Activated T-helper 1 cell treated with Interleukin-2 at 50 U/mL for 16 hours (primary cell): ENCODE measurements at places on chromosomes 16 and 17.

DNA sequence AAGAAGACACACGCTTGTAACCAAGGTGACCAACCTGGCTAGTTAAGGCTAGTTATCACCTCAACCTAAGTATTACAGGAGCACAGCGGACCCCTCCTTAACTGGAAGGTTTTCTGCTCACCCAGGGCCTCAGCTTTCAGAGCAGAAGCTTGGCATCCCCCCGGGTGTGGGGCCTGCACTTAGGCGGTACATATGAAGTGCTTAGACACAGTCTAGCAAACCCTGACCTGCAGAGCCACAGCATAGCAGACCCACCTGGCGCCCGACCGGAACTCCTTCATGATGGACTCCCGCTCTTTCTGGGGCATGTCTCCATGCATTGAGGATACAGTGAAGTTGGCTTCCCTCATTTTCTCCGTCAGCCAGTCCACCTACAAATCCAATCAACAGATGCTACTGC is 9.8 kb downstream of the EIF4A3 start:
- no peak for DNase-seq

- DNase-seq, result no peak
These were observed 139.6 kb downstream of the CDK5R1 start for GRCh38 chr17:32626379-32626791.

- no peak for DNase-seq
These were observed 4.9 kb downstream of the FA2H start for GRCh38 chr16:74769586-74770190.

GRCh38 chr16:22346483-22346882 is 27.9 kb downstream of the CDR2 start:
- DNase-seq, result no peak

DNA sequence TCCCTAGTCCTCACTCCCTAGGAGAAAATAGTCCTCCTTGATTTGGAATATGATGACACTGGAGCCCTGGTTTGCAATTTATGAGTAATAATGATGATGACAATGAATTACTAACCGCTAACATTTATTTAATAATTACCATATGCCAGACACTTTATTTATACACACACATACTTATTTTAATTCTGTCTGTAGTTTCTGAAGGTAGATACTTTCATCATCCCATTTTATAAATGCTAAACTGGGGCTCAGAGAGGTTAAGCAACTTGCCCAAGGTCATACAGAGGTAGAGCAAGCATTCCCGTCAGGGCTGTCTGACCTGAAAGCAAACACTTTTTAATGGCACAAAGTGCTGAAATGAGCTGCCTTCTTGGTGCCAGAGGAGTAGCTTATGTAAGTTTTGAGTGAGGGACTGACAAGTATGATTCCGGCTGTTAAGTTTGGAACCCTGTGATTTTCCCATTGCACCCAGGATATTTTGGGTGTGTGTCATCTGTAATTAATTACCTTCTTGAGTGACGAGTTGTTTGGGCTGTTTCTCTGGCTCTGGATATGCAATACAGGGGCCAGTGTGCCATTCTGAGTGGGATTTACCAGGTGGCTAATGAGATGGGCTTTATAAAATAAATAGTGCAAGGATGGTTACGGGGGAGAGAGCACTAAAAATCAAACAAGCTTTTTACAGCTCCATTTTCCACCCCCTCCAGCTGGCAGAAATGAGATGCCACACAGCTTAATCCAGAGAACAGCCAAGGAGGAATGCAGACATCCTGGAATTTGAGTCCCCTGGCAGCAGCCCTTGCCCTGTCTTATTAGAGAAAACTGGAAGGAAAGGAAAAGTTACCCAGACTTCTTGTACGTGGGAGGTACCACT is 211.8 kb downstream of the SNX29 start:
- no peak for DNase-seq

GRCh38 chr17:36939052-36939801 is 2.0 kb downstream of the LHX1 start:
- no peak for DNase-seq
